ENCODE measurements at places on chromosomes 6 and 20.

- no peak for DNase-seq
Observed at GRCh38 chr20:56653211-56653610, 24.1 kb downstream of the TFAP2C start.

DNA sequence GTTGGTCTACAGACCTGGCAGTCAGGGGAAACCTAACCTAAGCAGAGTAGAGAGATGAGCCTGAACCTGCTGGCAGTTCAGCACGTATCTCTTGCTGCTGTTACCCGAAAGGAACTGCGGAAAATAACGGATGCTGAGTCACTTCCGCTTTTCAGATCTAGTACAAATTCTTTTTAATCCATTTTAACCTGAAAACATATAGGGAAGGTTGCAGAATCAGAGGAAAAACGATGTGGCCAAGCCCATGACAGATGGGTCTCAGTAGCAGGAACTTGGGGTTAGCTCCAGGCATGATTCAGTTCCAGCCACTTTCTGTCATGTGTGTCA is 351.9 kb upstream of the PRND start:
- DNase-seq = no peak

- no peak for DNase-seq
Observed at GRCh38 chr6:152529369-152529768, 107.8 kb downstream of the SYNE1 start.

DNA sequence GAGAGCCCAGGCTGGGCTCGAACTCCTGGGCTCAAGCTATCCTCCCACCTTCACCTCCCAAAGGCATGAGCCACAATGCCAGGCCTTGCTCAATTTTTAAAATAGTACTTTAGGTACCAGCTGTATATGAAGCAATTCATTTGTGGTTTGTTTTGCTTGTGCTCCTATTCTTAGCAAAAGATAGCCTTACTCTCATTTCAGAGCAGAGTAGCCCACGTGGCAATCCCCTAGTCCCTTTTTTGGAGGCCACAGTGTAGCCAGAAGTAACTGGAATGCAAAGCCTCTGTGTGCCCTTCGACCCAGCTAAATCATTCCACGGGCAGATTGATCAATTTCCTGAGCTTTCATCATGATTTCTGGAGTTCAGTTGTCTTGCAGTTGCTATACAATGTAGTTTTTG is 372.2 kb downstream of the NRN1 start:
- no peak for DNase-seq

- peak; percentile 14 for DNase-seq
Observed at GRCh38 chr6:152267967-152268845, 369.0 kb downstream of the SYNE1 start.

DNA sequence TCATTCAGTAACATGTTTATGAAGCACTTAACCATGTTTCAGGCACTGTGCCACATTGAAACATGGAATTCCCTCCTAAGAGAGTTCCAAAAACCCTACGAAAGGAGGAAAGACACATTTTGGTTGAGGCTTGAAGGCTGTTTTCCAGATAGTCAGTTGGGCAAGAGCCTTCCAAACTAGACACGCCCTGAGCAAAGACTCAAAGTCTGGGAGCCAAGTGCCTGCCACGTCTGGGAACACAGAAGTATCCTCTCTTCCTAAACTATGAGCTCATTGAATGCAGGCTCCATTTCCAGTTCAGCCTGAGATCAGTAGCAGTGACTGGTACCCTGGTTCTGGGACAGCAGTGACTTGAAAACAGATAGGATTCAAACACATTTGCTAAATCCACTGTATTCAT is 74.5 kb upstream of the FAM8A1 start:
- DNase-seq = no peak

- peak; percentile 87 for DNase-seq
Observed at GRCh38 chr6:118784641-118785164, 109.2 kb upstream of the ASF1A start.

DNA sequence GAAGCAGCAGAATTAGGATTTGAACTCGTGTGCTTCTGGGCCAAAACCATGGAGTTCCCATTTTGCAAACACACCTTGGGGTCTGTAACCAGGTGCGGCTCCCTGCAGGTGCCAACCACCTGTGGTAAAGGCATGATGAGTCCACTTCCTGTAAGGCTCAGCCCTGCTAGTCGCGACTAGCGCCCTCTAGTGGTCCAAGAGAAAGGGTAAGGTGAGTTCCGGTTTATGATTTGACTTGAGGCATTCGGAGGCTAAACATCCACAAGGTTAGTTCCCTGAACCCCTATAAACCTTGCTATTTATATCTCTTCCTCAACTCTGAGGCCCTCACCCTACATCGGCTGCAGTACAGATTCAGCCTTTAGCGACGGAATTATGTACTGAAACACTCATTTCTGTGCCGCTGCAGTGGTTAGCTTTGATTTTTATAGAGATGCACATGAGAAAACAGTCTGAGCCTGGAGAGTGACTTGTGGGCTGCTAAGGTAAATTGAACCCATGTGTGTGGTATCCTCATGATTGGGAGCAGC is 173.4 kb downstream of the PLCB1 start:
- peak; percentile 56 for DNase-seq

DNA sequence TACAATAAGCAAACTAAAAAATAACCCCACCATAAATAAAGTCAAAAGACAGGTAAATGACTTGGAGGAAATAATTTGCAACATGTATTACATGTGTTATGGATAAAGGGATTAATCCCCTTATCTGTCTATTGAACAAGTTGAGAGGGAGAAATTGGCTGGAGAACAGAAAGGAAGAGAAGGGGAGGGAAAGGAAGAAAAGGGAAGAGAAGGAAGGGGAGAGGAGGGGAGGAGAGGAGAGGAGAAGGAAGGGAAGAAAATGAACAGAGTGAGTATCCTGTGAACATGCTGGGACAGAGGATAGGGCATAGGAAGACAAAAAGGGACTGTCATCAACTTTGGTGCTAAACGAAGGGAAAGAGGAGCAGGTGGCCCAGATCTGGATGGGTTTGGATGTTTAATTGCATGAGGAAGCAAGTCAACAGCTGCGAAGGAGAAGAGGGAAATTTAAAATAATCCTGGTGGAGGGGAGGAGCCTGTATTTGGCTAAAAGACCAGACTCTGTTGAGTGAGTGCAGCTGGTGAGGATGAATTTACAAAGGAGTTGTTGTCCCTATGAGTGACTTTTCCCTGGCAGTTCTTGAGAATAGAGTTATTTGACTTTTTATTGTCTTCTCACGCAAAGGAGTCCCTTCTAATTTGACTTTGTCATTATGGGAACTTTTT is 14.2 kb upstream of the SHLD1 start:
- peak; percentile 77 for DNase-seq

- peak; percentile 50 for DNase-seq
Observed at GRCh38 chr6:168956141-168956838, 297.4 kb downstream of the THBS2 start.

GRCh38 chr6:68279793-68280557 is 355.1 kb upstream of the ADGRB3 start:
- DNase-seq = no peak

DNA sequence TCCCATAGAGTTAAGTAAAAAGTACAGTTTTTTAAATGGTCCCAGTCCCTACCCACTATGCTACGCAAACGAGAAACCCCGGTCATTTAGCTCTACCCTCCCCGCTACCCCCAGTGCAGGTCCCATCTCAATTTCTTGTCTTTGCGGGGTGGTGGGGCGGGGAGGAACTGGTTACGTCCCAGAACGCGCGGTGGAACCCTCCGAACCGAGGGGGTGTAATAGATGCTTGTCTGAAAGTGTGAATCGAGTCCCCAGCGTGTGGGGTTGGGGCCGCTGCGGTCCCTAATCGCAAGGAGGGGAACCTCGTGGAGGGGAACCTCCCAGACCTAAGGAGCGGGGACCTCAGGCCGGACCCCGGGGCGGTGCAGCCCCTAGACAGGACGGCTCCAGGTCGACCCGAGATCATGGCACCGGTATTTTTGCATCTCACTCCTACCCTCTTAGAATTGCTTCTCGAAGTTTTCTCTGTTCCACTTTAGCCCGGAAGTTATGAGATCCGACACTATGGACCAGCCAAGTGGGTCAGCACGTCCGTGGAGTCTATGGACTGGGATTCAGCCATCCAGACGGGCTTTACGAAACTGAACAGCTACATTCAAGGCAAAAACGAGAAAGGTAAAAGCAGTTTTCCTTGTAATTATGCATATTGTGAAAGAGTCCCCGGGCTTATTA is 779 bp downstream of the HEBP2 start:
- no peak for DNase-seq

GRCh38 chr20:62760856-62761758 is 35.2 kb upstream of the MRGBP start:
- no peak for DNase-seq

DNA sequence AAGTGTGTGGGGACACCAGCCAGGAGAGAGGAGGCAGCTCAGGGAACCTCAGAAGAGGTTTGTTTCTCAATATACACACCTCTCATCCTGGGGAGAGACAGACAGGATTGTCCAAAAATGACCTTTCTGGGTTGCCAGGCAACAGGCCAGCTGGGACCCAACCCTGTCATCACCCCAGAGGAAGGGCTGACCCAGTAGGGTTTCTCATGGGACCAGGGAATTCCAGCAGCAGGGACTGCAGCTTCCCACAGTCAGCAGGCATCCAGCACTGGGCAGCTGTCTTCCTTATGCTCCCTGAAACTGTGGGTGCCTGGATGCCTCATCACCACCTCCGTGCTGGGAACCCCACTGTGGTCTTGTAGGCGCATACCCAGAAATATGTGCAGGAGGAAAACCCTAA is 1.3 kb downstream of the C20orf202 start:
- no peak for DNase-seq

DNA sequence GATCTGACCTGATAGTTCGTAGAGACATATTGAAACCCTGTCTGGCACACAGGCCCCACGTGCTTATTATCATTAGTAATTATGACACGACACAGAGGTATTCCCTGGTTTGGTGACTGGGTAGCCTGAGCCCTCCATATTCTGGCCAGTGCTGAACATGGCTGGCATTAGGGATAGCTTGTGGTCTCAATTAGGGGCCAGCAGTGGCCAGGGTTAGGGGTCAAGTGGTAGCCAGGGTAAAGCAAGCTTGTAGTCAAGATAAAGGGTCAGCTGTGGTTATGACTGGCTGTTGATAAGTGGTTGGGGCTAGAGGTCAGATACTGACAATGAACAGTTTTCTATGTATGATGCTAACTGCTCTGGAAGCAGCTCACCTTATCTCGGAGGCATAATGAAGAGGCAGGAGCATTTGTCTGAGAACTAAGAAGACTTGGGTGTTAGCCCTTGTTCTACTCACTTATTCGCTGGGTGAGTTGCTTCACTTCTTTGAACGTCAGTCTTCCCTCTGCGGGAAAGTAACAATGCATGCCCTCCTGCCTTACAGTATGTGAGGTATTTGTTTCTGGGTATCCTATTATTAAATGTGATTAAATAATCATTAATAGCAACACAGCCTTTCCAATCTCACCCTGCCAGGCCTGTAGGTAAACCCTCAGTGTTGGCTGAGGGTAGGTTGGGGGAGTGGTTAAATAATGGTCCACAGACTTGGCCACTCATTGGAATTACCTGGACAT is 66.7 kb downstream of the VEGFA start:
- DNase-seq = no peak

Data from COLO829 (cell line).